ENCODE measurements at places on chromosomes 5 and 9.

- DNase-seq: no peak
These were observed 6.2 kb upstream of the ARHGEF28 start for GRCh38 chr5:73619606-73620333.

- no peak for DNase-seq
These were observed 27.8 kb upstream of the LARP1 start for GRCh38 chr5:154727361-154727760.

- DNase-seq: no peak
These were observed 247.7 kb upstream of the ZNF462 start for GRCh38 chr9:106615118-106615889.

DNA sequence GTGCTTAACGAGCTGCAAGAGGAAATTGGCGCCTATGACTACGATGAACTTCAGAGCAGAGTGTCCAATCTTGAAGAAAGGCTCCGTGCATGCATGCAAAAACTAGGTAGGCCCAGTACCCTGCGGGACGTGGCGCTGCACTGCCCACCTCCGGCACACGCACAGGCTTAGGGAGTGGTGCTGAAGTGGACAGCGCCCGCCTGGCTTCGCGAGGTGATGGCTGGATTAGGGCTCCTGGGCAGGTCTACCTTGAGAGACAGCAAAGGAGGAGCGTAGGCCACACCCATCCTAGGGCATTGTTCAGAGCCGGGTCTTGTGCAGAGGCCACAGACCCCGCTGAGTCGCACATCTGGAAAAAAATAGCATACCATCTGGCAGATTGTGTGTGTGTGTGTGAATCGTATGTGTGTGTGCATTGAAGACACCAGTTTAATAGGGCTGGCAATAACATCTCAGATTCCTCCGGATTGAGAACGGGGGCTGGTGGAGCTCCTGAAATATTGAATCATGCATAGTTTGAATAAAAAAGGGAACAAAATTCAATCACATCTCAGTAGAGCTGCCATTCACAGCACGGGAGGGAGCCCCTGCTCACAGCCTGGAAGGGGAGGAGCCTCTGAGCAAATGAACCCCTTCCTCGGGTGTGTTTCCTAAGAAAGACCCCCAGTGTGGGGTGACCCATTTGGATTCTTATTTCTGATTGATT lies 11.1 kb downstream of the OLFM1 start:
- no peak for DNase-seq

GRCh38 chr9:108582726-108583125 lies 273.1 kb downstream of the ACTL7B start:
- DNase-seq: no peak

DNA sequence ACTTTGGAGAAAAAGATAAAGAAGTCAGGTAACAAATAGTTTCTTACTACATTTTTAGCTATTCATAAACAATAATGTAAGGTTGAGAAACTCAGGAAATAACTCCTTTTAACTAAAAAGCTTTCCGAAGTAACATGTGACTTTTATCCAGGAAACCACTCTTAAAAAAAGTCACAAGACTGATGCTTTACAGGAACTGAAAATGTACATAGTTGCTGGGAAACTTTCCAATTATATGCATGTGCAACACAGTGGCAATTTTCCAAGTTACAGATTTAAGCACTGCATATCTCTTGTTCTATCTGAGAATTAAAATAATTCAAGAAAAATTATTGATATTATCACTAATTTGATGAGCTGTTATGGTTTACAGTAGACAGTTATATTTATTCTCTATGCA lies 105.2 kb downstream of the CDH10 start:
- DNase-seq: no peak

DNA sequence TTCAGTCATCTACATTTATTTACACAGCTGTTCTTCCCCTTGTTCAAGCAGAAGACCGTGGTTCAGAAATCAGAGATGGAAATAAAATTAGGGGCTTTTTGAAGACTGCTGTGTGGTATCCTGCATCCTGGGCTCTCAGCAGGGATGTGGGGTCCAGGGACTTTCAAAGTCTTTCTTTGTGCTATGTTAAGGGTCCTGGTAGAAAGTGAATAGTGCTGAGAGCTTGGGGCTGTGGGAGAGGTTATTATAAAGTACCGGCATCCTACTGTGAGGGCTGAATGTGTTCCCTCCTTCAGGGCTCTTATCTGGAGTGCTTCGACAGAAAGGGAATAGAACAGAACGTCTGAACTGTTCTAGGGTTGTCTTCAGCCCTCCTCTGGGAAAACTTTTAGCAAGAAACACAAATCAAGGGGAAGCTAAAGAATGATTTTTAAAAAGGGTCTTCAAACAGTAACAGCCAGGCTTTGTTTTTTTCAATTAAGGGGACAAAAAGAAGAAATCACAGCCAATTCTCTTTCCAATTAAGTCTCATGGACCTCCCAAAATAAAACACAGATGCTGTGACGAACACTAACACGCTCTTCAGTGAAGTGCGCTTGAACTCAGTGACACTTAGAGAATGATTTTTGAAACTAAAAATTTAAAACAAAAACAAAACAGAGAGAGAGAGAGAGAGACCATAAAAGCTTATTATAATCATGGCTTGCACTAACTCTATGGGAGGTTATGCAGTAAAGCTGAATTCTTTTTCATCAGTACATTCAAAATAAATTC lies 15.7 kb upstream of the SLC1A3 start:
- DNase-seq: no peak

- DNase-seq: no peak
These were observed 47.9 kb upstream of the SNAPC3 start for GRCh38 chr9:15374825-15375224.

DNA sequence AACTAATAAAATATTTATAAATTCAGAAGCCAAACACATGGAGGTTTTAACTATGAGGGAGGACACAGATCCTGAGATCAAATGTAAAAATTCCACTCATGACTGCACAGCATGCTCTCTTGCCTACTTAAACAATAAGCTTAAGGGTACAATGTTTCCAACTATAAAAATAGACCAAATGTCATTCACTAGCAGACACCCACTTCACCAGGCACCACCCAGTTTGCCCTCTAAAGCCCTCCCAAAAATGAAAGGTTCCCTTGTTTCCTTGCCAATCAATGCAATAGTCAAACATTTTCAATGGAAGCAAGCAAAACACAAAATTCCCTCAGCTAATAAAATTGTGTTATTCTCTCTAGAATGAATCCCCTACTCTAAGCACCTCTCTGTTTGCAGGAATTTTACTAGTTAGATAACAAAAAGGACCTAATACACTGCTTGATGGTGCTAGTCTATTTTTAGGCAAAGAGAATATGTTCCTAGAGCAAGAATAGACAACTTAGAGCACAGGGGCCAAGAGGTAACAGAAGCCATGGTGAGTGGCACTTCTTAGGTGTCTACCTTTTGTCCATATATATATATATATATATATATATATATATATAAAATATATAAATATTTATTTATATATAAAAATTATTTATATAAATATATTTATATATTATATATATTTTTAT lies 135.3 kb downstream of the HOMER1 start:
- DNase-seq: no peak

- DNase-seq: no peak
These were observed 3.4 kb upstream of the GRPEL2 start for GRCh38 chr5:149341876-149342275.

DNA sequence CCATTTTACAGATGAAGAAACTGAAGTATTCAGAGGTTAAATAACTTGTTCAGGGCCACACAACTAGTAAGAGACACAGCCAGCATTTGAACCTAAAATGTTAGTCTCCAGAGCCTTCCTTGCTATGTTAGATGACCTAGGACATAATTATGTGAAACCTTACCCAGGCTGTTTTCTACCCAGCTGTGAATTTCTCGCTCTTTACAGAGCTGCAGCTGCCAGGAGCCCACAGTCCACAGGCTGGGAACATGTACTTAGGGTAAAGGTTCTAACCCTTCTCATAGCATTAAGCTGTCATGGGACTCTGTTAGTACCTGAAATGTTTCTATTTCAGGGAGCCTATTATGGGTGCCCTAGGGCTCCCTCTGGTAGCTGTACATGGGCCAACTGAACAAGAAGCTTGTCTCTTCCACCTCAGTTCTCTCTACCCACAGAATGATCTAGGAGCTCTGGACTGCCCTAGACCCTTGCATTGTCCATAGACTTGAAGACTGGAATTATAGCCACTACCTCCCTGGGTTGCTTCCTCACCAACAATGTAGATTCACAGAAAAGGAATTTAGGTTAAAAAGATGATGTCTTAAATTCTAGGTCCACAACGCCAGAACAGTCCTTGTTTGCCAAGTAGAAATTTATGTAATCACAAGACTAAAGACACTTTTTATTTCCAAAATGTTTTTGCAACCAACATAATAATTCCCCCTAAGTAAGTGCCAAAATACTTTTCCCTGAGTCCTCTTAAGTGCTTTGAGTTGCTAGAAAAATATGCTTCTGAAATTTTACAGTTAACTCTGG lies 262.9 kb downstream of the PIK3R1 start:
- peak; percentile 10 for DNase-seq

DNA sequence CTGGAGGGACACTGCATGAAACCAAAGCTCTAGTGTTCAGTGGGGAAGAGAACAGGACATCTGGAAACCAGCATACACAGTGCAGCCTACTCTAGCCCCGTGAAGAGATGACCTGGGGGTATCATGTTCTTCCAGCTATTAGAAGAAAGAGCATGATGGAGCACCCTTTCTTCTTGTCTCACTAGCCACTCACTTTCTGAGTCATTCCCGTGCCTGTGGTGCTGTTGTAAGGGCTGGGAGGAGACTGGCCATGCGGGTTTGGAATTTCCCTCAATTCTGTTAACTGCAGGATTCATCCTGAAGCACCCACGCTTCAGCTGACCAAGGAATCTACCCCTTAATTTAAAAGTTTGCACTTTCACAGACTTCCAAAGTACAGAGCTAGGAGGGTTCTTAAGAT lies 137.0 kb downstream of the COL23A1 start:
- DNase-seq: no peak

- DNase-seq: no peak
These were observed 45.8 kb upstream of the NKD2 start for GRCh38 chr5:962801-963200.

DNA sequence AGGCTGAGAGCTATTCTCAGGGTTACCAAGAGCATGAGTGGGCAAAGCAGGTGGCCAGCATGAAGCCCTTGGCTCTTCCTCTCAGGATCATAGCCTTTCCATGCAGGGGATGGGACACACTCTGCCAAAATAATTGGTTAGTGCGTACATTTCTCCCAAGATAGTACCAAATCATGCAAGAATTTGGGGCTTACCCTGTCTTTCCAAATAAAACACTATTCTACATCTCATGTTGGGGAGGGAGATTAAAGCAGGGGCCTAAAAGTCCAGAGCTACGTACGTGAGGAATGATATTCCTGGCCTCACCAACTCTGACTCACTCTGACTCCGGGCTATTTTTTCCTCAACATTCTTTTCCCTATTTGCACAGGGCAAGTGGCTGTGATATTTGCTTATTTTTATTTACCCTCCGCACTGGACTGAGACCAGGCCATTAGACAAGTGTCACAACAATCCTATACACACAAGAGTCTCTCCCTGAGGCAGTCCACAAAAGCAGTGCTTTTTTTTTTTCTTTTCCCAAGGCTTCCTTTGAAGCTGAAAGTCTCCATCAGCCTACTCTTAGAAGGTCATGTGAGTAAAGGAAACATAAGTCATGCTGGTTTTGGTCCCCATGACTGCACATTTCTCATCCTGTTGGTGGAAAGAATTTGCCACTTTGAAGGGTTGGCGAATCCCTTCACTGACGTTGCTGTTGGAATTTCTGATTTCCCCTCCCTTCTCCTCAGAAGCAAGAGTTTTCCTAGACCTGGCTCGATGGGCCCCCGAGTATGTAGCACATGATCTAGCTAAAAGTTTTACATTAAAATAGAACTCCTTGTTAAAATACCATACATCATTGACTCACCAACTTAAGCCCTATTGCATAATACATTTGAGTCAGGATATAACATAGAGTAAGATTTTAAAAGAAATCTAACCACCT lies 40.0 kb downstream of the TMEM252 start:
- no peak for DNase-seq

- DNase-seq: no peak
These were observed 11.4 kb downstream of the GRM6 start for GRCh38 chr5:178983728-178984127.

DNA sequence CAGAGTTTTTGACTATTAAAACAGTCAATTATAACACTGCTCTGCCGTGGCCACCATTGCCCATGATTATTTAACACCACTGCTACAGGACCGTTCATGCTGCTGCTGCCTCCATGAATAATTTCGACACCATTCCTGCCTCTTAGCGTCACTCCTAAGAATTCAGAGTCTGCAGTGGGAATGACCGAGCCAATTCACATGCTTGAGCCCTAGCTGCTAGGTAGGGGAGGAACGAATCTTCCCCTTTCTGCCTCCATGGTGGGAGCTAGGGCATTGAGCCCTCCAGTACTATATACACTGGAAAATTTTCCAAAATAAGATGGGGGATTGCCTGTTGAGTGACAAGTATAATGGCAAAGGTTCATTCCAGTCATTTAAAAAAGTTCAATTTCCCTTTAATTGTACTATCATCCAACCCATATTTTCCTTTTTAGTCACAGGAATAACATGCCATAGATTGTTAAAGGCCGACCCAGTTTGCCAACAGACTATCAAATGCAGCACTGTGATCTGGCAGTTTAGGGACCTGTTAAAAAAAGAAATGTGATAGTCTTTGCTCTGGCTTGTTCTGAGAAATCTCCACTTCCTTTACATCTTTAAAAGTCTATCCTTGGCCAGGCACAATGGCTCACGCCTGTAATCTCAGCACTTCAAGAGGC lies 13.5 kb upstream of the B4GALT1 start:
- DNase-seq: no peak

GRCh38 chr9:91162311-91162710 lies 199.4 kb downstream of the AUH start:
- no peak for DNase-seq

DNA sequence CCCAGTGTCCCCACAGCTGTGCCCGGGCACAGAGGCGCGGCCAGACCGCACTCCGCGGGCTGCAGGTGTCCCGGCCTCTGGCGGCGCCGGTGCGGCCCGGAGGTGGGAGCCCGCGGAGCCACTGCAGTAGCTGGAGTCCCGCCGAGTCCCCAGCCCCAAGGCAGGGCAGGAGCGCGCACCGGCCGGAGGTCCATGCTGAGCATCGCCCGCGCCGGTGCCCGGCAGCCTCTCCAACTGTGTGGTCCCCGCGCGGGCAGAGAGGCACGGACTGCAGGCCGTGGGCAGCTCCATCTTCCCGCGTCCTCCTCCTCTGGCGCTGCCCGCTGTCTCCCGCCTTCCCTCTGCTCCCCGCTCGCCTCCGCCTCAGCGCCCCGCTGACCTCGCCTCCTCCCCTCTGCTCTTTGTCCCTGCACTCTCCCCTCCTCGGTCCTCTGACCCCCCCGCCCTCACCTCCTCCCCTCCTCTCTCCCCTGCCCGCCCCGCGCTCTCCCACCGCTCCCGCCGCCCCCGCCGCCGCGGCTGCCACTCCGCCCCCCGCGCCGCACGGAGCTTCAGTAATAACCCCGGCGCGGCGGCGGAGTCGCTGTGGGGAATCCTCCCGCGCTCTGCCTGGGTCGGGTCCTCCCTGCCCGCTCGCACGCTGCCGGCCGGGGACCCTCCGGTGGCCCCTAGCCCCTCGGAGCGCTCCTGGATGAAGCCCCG lies at the start of gene ADAMTS16:
Gene ADAMTS16 (plus strand): TSS at position 554 of the 702 bp plus-strand sequence. CDS start 138 bp downstream, at position 692.
- no peak for DNase-seq

DNA sequence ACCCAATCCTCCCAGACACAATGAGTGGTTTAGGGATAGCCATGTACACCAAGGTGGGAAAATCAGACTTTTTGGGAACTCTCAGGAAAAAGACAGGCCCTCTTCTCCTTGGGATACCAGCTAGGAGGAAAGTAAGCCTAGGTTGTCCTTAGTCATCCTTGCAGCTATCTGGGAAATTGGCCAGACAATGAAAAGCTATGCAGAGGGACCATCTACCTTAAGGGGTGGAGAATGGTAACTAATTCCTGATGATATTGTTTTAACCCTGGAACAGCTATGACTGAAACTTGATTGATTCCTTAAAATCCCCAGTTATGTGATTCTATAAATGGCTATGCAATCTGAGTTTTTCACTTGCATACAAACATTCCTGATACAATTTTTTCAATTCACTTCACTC lies 88.9 kb upstream of the BNC2 start:
- no peak for DNase-seq
